ENCODE measurements at places on chromosomes 16 and 17. TPM values are rescaled to one million over a fixed set of nuclear protein-coding genes. Genes with fewer than 3 reads are reported as not detected.

The SCNN1G gene
- 5.6 TPM for polyA plus RNA-seq

The SCGB1C2 gene
- 0.50 TPM for polyA plus RNA-seq

The CD79B gene
- 34.1 TPM for polyA plus RNA-seq

The SERPINF2 gene
- polyA plus RNA-seq: 31.0 TPM

The TLCD1 gene
- polyA plus RNA-seq: 9.2 TPM

The NPIPA7 gene
- polyA plus RNA-seq: 32.5 TPM

The MPV17L gene
- polyA plus RNA-seq: 1.7 TPM

The ABAT gene
- polyA plus RNA-seq: 8.6 TPM

The ZNRF1 gene
- 26.6 TPM for polyA plus RNA-seq

The ENPP7 gene
- 0.09 TPM for polyA plus RNA-seq

The KRTAP2-3 gene
- polyA plus RNA-seq: 0.18 TPM

The ESRP2 gene
- polyA plus RNA-seq: 10.7 TPM

The MRPS23 gene
- 22.7 TPM for polyA plus RNA-seq

The KRT37 gene
- polyA plus RNA-seq: 0.34 TPM

The DLX3 gene
- 1.1 TPM for polyA plus RNA-seq

The AXIN2 gene
- polyA plus RNA-seq: 9.8 TPM

The ZNF629 gene
- 4.6 TPM for polyA plus RNA-seq
